ENCODE measurements at places on chromosomes 4 and X.

GRCh38 chr4:114226179-114226578, 246.7 kb upstream of the ARSJ start:
- no peak for DNase-seq

- DNase-seq, result no peak
Measured at GRCh38 chr4:25658357-25658771, 2.7 kb downstream of the SLC34A2 start.

- no peak for DNase-seq
Measured at GRCh38 chr4:163528653-163529052, 34.2 kb downstream of the TMA16 start.

- DNase-seq, result no peak
Measured at GRCh38 chr4:73104695-73105094, 35.2 kb upstream of the COX18 start.

DNA sequence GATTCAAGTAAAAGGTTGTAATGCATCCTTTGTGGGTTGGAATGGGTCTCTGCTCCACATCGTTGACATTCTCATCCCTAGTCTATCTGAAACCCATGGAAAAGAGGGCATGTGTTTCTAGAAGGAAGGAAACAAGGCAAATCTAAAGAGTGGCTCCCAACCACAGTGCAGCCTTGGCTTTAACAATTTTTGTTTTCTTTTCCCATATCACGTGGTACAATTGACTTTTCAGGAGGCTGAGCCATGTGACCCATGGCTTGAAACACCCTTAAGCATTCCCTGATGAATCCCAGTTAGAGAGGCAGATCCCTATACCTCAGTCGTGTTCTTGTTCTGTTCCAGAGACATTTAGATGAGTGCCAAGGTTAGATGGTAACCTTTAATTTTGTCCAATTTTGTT, 12.8 kb downstream of the DCUN1D4 start:
- DNase-seq, result no peak

DNA sequence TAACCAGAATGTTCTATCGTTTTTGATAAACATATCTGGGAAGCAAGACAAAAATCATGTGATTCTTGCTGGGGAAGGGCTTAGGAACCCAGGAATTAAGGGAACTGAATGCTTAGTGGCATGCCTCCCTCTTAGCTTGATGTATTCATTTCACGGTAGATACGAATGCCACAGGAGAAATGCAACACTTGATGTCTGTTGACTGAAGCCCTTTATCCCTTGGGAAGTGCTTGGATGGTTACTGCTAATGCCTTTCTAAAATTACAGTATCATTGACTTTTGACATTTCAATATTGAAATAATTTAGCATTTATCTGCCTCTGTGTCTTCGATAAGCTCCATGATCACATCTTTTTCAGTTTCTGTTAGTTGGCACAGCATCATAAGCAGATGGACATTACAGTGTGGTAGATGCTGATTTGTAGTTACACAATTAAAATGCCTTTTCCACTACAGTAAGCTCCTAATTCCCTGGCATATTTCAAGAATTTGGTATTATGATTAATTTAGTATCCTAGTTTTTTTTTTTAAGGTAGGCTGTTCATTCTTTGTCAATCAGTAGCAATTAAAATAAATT, 226.7 kb downstream of the ARHGAP10 start:
- no peak for DNase-seq

GRCh38 chr4:159593681-159594080, 490.8 kb downstream of the RAPGEF2 start:
- DNase-seq, result no peak

DNA sequence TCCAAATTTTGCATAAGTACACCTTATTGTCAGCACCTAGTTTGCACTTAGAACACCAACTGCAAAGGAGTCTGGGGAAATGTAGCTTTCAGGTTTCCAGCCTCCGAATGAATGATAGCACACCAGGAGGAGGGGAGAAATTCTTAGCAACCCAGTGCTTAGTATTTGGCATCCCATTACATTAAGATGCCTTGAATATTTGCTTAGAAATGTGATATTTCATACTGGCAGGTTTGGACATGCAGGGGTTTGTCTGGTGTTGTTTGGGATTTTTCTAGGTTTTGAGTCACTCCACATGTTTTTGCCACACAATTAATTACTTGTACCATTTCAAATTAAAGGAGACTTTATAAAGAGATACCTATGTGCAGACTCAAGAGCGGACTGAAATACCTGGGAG, 60.3 kb upstream of the CAMK2D start:
- DNase-seq, result no peak

GRCh38 chr4:88610771-88611170, 18.5 kb downstream of the HERC3 start:
- no peak for DNase-seq

DNA sequence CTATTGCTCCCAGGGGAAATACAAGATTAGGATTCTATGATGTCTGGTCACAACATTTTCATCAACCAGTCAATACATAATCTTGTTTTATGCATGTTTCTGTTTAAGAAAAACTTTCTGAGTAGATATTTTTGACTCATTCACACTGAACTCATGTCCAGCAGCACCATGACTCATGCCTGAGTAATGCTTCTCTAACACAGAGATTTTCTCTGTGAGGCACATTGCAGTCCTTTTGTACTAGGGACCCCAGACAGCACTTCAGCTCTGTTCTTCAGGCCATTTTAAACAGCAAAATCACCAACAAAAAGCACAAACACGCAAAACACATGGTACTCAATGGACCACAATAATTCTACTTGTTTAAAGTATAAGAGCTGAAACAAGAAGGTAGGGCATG, 83.6 kb downstream of the MXRA5 start:
- peak; percentile 3 for DNase-seq

DNA sequence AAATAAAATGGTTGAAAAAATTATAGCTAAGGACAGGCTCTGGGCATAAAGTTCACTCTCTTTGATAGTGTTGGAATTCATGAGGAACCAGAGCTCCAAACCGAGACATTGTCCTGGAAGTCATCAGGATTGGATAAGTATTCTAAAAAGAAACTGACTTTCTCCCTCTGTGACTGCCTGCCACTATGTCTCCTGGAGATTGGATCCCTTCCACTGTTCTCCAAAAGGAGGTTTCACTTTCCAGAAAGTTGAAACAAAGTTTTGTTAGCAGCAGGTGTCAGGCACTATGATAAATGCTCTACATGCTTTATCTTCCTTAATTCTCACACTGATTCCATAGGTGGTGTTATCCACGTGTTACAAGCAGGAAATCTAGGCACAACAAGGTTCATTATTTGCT, 16.8 kb downstream of the BANK1 start:
- no peak for DNase-seq

DNA sequence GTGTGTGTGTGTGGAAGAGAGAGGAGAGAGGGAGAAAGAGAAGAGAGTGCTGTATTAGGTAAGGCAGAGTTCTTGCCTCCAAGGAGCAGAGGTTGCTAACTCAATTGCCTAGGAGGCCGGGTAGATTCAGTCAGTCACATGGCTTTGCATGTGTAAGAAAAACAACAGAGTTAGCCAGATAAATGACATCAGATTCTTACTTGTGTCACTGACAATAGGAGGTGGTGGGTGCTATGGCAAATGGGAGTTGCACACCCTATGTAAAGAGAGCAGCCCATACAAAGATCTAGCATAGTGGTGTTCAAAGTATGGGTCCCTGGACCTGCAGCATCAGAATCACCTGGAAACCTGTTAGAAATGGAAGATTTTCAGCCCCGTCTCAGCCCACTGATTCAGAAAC, 14.4 kb upstream of the PGRMC2 start:
- DNase-seq, result no peak

GRCh38 chrX:136159611-136160025, 12.3 kb downstream of the FHL1 start:
- DNase-seq, result no peak

GRCh38 chr4:55947254-55947882, 1.4 kb upstream of the CEP135 start:
- DNase-seq, result peak; percentile 11

GRCh38 chr4:165308166-165308565, 19.3 kb upstream of the MSMO1 start:
- no peak for DNase-seq

DNA sequence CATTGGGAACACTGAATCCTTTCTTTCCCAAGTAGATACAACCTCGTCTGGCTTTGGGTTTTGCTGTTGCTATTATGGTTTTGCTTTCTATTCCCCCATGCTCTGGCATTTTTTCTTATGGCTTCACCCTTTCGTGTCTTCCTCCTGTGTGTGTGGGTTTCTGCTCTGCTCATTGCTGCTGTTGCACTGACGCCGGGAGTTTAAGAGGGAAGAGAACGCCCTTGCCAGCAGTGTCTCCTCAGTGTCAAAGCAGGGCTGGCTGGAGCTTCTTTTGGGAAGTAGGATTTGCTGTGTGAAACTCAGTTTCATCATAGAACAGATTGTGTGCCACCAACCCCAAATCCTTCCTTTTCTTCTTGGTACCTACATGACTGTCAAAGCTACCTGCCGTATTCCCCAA, 63.7 kb downstream of the CLDN22 start:
- no peak for DNase-seq

GRCh38 chr4:111572470-111572869, 572.8 kb upstream of the FAM241A start:
- DNase-seq, result no peak

GRCh38 chr4:685679-686412, 3.1 kb downstream of the SLC49A3 start:
- no peak for DNase-seq

DNA sequence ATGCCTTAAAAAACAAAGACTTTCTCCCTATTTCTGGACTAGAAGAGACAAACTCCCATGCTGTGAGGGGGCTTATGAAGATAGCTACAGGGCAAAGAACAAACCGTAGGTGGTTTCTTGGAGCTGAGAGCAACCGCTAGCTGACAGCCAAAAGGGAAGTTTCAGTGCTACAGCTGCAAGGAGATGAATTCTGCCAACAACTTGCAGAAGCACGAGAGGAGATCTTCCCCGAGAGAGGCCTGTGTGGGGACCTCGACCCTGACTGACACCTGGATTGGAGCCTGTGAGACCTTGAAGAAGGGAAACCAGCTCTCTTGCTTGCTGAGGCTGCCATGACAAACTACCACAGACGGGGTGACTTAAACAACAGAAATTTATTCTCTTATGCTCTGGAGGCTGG, 183.8 kb upstream of the VCX3A start:
- no peak for DNase-seq

GRCh38 chr4:176897226-176897625, 104.5 kb upstream of the VEGFC start:
- no peak for DNase-seq

DNA sequence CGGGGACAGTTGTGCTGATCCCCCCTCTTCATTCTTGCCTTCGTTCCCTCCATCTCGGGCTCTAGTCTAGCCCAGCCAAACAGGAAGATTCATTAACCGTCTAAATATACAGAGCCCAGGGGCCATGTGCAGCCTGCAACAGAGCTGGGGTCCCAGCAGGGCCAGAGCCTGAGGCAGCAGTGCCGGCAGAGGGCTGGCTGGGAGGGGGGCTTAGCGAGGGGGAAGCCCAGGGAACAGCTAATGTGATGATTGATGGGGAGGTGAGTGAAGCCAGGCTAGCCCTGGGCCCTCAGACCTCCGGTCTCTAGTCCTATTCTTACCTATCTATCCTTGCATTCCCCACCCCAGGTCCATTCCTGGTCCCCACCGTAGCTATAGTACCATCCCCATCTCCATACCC, 22.3 kb downstream of the EFNB1 start:
- no peak for DNase-seq
